ENCODE measurements at places on chromosomes 4 and X. TPM values are rescaled to one million over a fixed set of nuclear protein-coding genes. Genes with fewer than 3 reads are reported as not detected.

DNA sequence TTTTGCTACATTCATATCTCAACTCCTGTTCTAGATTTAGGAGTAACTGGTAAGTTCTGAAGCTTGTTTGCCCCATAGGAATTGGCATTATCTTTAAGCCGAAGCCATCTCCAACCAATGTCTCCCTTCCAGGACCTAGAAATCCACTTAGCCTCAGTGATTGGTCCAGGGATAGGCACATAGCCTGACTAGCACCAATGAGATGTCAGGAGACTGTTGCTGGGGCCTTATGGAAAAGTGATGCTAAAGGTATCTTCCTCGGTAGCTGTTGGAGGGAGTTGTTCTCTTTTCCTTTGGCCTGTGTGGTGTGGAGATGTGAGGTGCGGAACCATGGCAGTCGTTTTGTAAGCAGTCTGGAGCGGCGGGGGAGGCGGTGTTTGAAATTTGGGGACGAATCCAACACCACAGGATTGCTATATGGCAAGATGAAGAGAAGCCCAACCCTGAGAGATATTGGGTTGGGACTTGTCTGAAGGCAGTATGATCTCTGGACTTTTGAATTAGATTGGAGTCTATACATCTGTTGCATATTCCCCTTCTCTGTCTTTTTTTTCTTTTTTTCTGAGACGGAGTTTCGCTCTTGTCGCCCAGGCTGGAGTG, 109.8 kb upstream of the ATP6AP2 start:
- DNase-seq = no peak

GRCh38 chrX:150570512-150570911, 2.1 kb downstream of the MTM1 start:
- DNase-seq = no peak

GRCh38 chr4:151043803-151044515, 28.9 kb upstream of the LRBA start:
- no peak for DNase-seq

DNA sequence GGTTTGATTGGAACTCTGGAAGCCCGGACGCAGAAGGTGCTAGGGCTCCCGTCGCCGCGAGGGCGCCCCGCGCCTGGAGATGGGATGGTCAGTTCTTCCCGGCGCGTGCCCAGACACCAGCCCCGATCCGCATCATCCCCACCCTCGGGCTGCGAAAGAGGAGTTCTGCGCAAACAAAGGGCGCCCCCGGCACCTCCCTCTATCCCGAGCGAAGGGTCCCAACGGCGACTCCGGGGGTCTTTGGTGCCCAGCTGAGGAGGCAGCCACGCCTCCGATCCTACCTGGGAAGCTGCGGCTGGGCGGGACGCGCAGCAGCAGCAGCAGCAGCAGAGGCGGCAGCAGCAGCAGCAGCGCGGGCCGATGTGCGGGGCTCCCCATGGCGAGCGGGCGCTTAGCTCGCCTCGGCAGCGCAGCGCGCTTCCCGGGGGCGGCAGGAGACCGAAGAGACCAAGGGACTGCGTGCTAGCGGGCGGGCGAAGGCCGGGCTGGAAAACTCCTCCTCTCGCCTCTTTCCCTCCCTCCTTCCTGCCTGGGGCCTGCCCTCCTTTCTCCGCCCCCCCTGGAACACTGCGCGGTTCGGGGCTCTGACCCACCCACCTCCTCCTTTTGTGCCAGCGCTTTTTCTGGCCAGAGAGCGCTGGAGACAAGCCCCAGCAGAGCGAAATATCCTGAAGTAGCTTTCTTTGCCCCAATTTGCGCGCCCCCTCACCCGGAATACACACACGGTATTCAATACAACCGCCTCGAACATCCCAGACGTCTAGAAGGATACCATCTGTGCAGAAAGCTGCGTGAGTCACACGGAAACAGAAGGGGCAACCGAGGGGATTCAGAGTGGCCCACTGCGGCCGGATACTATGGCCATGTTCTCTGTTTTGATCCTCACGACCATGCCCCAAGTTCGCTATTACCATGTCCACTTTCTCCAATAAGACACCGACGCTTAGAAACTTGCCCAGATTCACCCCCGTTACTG, at the start of gene SRPX:
Gene SRPX, minus strand, starts transcription at position 457 of the 976 bp plus-strand sequence. Its CDS starts 79 bp downstream, at position 378.
- DNase-seq = peak; percentile 52

- DNase-seq = no peak
These were observed 60.8 kb upstream of the CDKN2AIP start for GRCh38 chr4:183383606-183384005.

DNA sequence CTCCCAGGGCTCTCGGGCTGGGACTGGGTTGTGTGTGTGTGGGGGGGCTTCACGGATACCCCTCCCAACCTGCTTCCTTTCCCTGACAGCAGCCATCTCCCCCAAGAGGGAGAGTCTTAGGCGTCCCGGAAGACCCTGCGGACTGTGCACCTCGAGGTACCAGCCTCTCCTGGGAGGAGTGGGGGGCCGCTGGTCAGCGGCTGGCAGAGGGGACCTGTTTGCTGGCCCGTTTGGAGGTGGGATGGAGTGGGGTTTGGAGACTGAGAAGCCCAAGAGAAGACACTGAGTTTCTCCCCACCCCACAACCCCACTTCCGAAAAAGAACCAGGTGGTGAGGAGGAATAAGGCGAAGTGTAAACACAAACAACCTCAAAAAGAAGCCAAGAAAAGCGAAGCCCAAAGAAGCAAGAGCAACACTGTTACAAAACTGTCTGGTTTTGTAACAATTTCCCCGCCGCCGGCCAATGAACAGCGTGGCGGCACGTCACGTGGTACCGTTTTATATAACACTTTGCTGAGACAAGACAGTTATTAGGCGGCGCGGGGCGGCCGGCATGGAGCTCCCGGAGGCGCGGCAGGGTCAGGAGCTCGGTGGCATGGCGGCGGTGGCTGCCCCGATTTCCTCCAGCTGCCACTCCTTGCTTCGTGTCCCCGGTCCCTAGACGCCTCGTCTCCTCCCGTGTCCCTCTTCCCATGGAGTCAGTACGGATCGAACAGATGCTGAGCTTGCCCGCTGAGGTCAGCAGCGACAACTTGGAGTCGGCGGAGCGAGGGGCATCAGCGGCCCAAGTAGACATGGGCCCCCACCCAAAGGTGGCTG, at the start of gene LONRF3:
Gene LONRF3, plus strand, starts transcription at position 531 of the 820 bp plus-strand sequence. Its CDS starts 163 bp downstream, at position 694.
- peak; percentile 73 for DNase-seq

GRCh38 chr4:170853422-170854021, 763.8 kb upstream of the AADAT start:
- peak; percentile 14 for DNase-seq

DNA sequence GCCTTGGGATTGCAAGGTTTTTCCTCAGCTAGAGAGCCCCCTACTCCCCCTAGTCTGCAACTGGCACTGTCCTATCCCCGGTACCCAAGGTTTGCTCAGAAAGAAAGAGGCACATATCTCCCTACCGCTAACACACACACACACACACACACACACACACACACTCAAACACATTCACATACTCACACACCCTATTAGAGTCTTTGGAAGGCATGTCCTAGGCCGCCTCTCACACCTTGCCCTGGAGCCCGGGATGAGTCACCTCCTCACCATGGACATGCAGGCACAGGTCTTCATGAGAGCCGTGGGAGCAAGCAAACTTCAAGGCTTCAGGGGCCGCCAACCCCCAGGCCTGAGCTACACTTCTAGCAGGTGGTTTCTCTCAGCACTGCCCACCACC, 49.2 kb downstream of the PJA1 start:
- DNase-seq = no peak

GRCh38 chr4:165874791-165875371, 1.8 kb downstream of the TLL1 start:
- DNase-seq = peak; percentile 19

GRCh38 chrX:11745881-11746280, 12.2 kb upstream of the MSL3 start:
- no peak for DNase-seq

DNA sequence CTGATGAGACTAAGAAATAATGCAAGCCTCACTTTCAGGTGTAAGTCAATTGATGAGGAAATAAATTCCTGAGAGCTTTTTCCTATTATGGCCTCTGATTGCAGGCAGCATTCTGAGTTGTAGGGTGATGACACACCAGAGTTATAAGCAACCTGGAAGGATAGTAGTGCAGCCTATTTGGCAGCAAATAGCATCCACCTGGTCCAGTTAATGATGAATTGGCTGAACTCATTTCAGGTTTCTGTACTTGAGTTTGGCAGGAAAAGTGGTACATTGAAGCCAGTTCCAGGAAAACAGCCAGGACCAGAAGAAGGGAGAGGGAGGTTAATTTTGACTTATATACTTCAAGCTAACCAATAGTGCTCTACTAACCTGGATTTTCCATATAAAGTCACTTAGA, 316.8 kb downstream of the NAF1 start:
- no peak for DNase-seq

- no peak for DNase-seq
These were observed 397.4 kb upstream of the ZFP42 start for GRCh38 chr4:187598196-187598595.

TCEAL7 gene
- 2.6 TPM for total RNA-seq

P2RY10 gene
- not detected for total RNA-seq

SASH3 gene
- 2.2 TPM for total RNA-seq

SRD5A3 gene
- 6.8 TPM for total RNA-seq

HAND2 gene
- total RNA-seq = 117 TPM

Measured in left ventricle myocardium inferior (tissue), 1 donor.